ENCODE measurements at places on chromosomes 16 and 17.

- DNase-seq = no peak
Observed at GRCh38 chr16:52404546-52404945, 142.4 kb downstream of the TOX3 start.

DNA sequence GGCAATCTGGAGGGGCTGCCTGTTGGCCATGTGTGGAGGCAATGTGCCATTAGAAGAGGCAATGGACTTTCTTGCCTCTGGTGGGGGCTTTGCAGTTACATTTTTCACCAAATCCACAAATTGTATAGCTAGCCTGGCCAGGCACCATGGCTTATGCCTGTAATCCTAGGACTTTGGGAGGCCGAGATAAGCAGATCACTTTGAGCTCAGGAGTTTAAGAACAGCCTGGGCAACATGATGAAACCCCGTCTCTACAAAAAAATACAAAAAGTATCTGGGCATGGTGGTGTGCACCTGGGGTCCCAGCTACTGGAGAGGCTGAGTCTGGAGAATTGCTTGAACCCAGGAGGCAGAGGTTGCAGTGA is 2.7 kb upstream of the RNF112 start:
- no peak for DNase-seq

DNA sequence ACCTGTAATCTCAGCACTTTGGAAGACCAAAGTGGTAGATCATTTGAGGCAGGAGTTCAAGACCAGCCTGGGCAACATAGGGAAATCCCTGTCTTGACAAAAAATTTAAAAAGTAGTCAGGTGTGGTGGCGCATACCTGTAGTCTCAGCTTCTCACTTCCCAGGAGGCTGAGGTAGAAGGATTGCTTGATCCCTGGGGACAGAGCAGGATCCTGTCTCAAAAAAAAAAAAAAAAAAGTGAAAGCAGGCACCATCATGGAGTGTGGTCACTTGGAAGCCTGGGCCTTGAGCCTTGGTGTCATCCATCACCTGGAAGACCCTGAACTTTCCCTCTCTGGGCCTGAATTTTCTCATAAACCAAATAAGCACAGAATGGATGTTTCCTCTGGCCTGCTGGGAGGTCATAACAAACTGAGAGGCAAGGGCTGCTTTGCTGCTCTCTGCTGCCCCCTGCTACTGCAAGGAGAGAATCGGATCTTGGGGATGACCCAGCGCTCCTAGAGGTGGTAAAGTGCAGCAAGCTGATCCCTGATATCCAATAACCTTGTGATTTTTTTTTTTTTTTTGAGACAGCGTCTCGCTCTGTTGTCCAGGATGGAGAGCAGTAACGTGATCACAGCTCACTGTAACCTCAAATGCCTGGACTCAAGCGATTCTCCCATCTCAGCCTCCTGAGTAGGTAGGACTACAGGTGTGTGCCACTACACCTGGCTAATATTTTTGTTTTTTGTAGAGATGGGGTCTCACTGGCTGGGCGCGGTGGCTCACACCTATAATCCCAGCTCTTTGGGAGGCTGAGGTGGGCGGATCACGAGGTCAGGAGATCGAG is 75.9 kb upstream of the RNU2-1 start:
- DNase-seq = no peak

- no peak for DNase-seq
Observed at GRCh38 chr16:73713778-73714495, 582.7 kb upstream of the PSMD7 start.

DNA sequence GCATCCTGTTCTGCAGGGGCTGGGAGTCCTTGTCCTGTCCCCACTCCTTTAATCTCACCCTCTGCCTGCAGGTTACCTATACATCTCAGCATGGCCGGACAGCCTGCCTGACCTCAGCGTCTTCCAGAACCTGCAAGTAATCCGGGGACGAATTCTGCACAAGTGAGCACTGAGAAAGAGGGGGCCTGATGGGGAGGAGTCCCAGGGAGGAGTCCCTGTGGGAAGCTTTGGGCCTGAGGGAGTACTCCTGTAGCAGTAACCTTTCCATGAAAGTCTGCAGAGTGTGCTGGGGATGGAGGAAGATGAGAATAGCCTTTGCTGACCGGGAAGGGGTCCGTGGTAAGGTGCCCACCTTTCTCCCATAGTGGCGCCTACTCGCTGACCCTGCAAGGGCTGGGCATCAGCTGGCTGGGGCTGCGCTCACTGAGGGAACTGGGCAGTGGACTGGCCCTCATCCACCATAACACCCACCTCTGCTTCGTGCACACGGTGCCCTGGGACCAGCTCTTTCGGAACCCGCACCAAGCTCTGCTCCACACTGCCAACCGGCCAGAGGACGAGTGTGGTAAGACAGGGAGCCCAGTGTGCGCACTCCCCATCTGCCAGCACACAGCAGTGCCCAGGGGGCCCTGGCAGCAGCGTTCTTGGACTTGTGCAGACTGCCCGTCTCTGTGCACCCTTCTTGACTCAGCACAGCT is 14.8 kb downstream of the MIEN1 start:
- DNase-seq = no peak

Measured in activated T-helper 9 cell treated with anti-CD3 and anti-CD28 coated beads, Interleukin-2, amount 50 U/mL, for 16 hours (primary cell).